ENCODE measurements at places on chromosomes 1 and 21.

- no peak for DNase-seq
Observed at GRCh38 chr1:183080406-183080805, 57.2 kb downstream of the LAMC1 start.

DNA sequence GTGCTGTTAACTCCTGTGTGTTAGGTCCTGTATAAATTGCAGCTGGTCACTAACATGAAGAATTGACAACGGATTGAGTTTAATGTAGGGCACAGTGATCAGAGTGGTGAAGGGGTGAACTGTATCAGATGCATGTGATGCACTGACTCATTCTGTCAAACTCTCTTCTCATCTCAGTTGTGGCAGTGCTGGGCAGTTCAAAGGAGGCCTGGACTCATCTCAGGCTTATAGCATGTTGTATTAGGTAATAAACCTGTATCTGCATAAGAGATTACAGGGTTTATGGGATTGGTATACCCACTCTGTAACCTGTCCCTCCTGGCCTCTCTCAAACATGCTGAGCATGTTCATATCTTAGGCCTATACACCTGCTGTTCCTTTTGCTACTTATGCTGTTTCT is 12.4 kb upstream of the GBP3 start:
- DNase-seq: no peak

DNA sequence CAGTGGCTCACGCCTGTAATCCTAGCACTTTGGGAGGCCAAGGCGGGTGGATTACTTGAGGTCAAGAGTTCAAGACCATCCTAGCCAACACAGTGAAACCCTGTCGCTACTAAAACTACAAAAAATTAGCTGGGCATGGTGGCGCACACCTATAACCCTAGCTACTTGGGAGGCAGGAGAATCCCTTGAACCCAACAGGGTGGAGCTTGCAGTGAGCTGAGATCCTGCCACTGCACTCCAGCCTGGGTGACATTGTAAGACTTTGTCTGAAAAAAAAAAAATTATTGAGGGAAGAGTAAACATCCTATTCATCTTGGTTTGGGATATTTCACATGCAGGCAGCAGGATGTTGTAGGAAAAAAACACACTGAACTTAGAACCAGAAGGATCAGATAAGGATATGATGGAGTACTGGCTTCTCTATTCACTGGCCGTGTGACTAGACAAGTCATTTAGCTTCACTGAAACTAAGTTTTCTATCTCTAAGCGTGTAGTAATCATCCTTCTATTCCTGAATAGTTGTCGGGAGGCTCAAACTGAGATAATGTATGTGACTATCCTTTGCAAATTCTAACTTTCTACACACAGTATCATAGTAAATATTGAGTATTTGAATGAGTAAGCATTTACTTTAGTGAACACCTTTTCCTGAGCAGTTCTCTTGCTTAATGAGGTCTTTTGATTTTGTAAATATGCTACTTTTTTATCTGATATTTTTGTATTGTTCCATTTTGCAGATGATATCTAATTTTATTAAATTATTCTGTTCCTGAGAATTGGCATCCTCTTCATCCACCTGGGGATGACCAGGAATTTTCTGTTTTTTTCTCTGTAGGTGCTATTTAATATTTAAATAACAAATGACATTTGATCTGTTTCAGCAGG is 18.2 kb downstream of the CAP1 start:
- DNase-seq: no peak

- DNase-seq: no peak
Observed at GRCh38 chr1:90838720-90839119, 121.6 kb upstream of the BARHL2 start.

DNA sequence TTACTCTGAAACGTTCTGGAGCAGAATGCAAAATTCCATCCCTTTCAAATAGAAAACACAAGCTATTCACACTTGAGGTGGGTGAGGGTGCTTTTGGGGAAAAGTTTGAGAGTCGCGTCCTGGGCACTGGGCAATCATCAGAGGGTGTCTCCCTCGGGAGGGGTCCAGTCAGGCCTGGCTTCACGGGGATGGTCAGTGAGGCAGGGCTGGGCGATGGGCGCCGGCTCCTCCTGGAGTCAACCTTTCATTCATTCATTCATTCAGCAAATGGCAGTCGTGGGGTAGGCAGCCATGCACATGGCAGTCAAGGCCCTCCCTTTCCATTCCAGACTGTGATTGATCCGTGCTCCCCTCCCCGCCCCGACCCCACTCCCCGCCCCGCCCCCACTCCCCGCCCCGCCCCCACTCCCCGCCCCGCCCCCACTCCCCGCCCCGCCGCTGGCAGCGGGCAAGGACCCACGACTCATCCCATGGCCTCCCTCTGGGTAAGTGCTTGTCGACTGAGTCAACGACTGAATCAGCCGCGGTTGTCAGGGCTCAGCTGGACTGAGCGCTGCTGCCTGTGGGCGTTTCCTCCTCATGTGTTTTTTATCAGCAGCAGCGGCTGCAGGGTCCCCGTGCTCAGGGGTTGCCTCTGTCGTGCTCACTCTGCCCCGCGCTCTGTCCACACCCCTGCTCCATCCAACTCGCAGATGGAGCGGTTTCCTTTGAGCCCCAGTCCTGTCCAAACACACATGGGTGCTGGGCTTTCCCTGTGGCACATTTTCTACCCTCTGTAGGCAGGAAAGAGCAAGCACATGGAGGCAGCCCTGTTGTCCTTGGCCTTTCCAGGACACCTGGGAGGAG is 12.5 kb upstream of the SPSB1 start:
- no peak for DNase-seq

Measured in stimulated activated CD8-positive, alpha-beta memory T cell treated with anti-CD3 and anti-CD28 coated beads, Interleukin-7, amount 100 ng/mL, for 1 hour (primary cell).